ENCODE measurements at places on chromosomes 2 and 18.

- ATAC-seq = no peak
Observed at GRCh38 chr18:37496568-37496967, 69.0 kb downstream of the CELF4 start.

DNA sequence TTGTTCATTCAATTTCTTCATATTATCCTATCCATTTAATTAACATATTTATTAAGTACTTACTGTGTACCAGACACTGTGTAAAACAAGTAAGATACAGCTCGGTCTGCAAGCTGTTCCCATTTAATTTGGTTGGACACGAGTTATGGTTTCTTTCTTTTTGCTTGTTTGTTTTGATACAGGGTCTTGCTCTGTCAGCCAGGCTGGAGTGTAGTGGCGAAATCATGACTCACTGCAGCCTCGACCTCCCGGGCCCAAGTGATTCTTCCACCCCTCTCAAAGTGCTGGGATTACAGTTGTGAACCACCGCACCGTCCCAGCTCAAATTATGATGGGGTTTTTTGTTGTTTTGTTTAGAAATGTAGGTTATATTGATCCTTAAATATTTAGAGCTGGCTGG is 9.0 kb downstream of the CYBRD1 start:
- peak; percentile 76 for ATAC-seq

DNA sequence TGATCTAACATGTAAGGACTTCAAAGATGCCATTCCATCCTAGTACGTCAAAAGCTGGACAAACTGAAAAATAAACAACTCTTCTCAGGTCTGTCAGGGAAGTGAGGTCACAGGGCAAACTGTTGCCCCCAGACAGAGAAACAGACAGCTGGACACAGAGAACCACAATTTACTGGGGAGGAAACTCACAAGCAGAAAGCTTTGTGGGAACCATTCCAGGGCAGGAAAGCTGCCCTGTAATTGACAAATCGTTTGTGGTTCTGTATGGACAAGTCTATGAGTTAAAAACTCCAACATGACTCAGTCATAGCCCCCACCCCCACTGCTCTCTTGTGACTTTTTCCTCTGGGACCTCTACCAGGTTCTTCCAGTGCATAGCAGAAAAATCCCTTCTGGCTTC is 28.4 kb downstream of the MCEE start:
- ATAC-seq = no peak

DNA sequence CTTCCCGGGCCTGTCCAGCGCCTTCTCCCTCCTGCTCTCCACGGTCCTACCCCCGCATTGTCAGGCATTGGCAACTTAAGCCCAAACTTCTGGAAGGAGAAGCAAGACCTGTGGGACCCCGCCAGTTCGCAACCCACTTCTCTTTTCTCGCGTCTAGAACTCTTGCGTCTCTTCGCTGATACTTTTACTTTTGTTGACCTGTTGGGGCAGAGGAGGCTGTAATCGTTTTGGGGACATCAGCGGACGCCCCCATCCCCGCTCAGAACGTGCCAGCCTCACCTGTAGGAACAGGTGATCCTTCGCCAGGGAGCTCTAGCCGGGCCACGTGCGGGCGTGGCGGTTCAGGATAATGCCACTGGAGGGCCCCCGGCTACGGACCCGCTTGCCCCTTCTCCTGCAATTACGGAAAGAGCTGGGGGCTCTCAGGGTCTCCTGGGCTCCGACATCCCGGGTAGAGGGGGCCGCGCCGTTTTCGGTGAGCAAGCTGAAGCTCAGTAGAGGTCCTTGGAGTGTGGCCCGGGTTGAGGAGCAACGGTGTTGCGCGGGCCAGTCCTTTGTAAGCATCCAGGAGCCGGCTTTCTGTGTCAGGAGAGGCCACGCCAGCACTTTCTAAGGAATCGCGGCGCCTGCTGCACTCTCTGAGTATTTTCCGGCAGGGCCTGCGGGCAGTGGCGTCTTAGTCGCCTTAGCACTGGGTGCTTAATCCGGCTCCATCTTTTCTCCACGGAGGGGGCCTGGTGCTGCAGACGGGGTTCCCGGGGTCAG is 1.6 kb downstream of the MTCL1 start:
- ATAC-seq = peak; percentile 7

DNA sequence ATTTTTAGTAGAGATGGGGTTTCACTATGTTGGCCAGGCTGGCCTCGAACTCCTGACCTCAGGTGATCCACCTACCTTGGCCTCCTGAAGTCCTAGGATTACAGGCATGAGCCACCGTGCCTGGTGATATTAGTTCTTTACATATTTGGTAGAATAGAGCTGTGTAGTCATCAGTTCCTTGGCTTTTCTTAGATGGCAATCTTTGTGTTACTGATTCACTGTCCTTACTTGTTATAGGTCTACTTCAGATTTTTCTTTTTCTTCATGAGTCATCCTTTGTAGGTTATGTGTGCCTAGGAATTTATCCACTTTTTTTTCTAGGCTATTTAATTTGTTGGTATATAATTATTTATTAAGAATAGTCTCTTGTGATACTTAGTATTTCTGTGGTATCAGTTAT is 30.3 kb upstream of the ZSWIM2 start:
- ATAC-seq = no peak

GRCh38 chr2:105431367-105432043 is 32.7 kb upstream of the FHL2 start:
- ATAC-seq = peak; percentile 62

All from gastroesophageal sphincter (tissue), 4 donors.